ENCODE measurements at places on chromosomes 16 and 17. TPM values are rescaled to one million over a fixed set of nuclear protein-coding genes. Genes with fewer than 3 reads are reported as not detected.

The PYDC1 gene
- not detected for total RNA-seq

The CTF1 gene
- 2.4 TPM for total RNA-seq

The PGS1 gene
- total RNA-seq: 55.2 TPM

The IRX5 gene
- total RNA-seq: 27.7 TPM

The MT1H gene
- not detected for total RNA-seq

The ODAD4 gene
- 0.98 TPM for total RNA-seq

The AIPL1 gene
- not detected for total RNA-seq

DNA sequence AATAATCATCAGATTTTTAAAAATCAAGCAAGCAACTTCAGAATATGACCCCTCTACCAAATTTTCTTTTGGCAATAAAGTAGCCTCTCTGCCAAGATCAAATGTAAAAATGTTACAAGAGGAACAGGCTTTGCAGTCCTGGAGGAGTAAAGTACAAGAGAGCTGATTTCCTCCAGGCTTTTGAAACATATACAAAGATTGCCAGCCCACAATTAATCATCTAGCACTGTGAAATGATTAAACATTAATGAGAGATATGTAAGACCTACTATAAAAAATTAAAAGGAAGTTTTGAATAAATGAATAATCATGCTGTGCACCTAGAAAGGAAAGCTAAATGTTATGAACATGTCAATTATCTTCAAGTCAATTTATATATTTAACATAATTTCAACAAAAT, 26.3 kb downstream of the TXNDC11 start:
- H3K36me3 ChIP-seq: no peaks in the 10 kb centered on the region
- no peak overlapping the region for H3K27ac ChIP-seq
- H3K4me1 ChIP-seq: no peaks in the 10 kb centered on the region
- H3K27me3 ChIP-seq: no peaks in the 10 kb centered on the region
- H3K4me3 ChIP-seq: no peak overlapping the region
- no peak for DNase-seq

- H3K4me3 ChIP-seq: no peak overlapping the region
- H3K4me1 ChIP-seq: no peaks in the 10 kb centered on the region
- DNase-seq: no peak
- no peaks in the 10 kb centered on the region for H3K27me3 ChIP-seq
- no peak overlapping the region for H3K27ac ChIP-seq
These were observed 507.7 kb downstream of the MAF start for GRCh38 chr16:79092846-79093245.

- no peaks in the 10 kb centered on the region for H3K36me3 ChIP-seq
- H3K27me3 ChIP-seq: no peaks in the 10 kb centered on the region
- H3K4me3 ChIP-seq: no peak overlapping the region
- H3K4me1 ChIP-seq: peaks cover 19% of the 10 kb centered on the region
- no peak overlapping the region for H3K27ac ChIP-seq
These were observed 25.8 kb downstream of the ADCY9 start for GRCh38 chr16:4090351-4090851.

- no peak overlapping the region for H3K4me3 ChIP-seq
- no peaks in the 10 kb centered on the region for H3K27me3 ChIP-seq
- no peak overlapping the region for H3K27ac ChIP-seq
- no peaks in the 10 kb centered on the region for H3K4me1 ChIP-seq
- H3K36me3 ChIP-seq: no peaks in the 10 kb centered on the region
These were observed 841.5 kb downstream of the CDH11 start for GRCh38 chr16:64280317-64280716.

DNA sequence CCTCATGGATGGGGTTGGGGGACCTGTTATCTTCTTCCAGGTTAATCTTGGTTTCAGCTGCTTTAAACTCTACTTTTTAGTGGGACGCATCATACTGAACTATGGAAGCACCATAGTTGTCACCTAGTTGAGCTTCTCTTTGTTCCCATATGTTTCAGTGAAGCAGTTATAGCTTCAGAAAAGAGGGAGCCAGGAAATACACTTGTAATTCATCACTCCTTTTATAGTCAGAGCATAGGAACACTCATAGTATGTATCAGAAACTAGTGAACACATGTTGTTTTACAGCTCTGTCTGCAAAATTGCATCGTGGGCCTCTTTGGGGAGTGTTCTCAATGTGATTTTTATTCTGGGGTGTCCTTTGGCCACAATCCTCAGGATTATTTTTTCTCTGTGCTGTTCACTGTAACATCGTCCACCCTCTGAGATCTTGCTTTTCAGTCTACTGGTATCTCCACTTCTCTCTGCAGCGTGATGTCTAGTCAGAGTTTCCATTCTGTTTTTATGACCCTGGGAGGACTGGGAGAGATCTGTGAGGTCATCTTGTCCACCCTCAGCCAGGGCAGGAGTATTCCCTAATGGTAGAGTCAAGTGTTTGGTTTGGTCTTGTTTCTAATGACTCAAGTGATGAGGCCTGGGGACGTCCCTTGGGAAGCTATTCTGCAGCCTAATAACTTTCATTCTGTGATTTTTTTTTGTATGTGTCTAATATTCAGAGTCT, 585.4 kb downstream of the WWOX start:
- no peak for DNase-seq
- H3K36me3 ChIP-seq: no peaks in the 10 kb centered on the region
- H3K4me3 ChIP-seq: no peak overlapping the region
- H3K4me1 ChIP-seq: peaks cover 8% of the 10 kb centered on the region
- no peak overlapping the region for H3K27ac ChIP-seq
- H3K27me3 ChIP-seq: no peaks in the 10 kb centered on the region

GRCh38 chr17:37450112-37450511, 39.6 kb upstream of the DUSP14 start:
- no peaks in the 10 kb centered on the region for H3K27me3 ChIP-seq
- peak overlapping the region; percentile 46 for H3K27ac ChIP-seq
- peaks cover 17% of the 10 kb centered on the region for H3K4me1 ChIP-seq
- H3K4me3 ChIP-seq: no peak overlapping the region

GRCh38 chr16:2467528-2468232, 3.4 kb upstream of the NTN3 start:
- H3K27ac ChIP-seq: peak overlapping the region; percentile 55
- peak; percentile 75 for DNase-seq
- peaks cover 27% of the 10 kb centered on the region for H3K4me1 ChIP-seq
- no peaks in the 10 kb centered on the region for H3K27me3 ChIP-seq

DNA sequence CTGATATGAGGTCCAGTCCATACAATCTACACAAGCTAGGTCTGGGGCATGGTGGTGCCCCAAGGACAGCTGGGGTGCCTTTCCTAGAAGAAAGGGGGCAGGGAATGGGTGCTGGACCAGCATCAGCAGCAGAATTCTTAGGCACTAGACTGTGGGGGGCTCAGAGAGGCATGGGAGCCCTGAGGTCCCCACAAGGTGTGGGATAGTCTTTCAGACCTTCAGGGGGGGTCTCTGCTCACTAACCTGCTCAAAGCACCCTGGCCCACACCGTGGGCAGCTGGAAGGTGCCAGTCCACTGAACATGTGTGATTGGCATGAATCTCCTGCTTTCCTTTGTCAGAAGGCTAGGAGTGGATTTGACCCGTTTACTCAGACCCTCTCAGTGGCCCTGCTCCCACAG, 26.1 kb upstream of the C16orf78 start:
- DNase-seq: no peak
- H3K27ac ChIP-seq: no peak overlapping the region
- no peaks in the 10 kb centered on the region for H3K27me3 ChIP-seq
- no peaks in the 10 kb centered on the region for H3K4me1 ChIP-seq
- no peaks in the 10 kb centered on the region for H3K36me3 ChIP-seq
- no peak overlapping the region for H3K4me3 ChIP-seq

- H3K27ac ChIP-seq: peak overlapping the region; percentile 79
- H3K36me3 ChIP-seq: peaks cover 1% of the 10 kb centered on the region
- H3K4me3 ChIP-seq: peak overlapping the region; percentile 52
- H3K27me3 ChIP-seq: no peaks in the 10 kb centered on the region
- DNase-seq: no peak
These were observed 1.7 kb downstream of the CRAMP1 start for GRCh38 chr16:1613728-1614455.

DNA sequence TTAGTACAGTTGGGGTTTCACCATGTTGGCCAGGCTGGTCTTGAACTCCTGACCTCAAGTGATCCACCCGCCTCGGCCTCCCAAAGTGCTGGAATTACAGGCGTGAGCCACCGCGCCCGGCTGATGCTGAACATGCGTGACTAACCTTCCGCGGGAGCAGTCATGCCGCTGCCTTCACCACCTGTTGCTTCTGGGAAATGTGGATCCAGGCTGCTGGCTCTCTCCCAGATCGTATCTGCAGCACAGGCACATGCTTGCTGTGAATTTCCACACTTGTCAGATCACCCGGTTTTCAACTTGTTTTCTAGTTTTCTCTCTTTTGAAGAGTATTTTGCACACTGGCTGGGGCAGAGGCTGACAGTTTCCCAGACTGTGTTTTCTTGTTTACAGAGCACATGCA, 97.9 kb downstream of the ADCY9 start:
- H3K27me3 ChIP-seq: no peaks in the 10 kb centered on the region
- no peak for DNase-seq
- no peaks in the 10 kb centered on the region for H3K36me3 ChIP-seq
- no peak overlapping the region for H3K4me3 ChIP-seq
- H3K4me1 ChIP-seq: peaks cover 41% of the 10 kb centered on the region
- H3K27ac ChIP-seq: peak overlapping the region; percentile 81

DNA sequence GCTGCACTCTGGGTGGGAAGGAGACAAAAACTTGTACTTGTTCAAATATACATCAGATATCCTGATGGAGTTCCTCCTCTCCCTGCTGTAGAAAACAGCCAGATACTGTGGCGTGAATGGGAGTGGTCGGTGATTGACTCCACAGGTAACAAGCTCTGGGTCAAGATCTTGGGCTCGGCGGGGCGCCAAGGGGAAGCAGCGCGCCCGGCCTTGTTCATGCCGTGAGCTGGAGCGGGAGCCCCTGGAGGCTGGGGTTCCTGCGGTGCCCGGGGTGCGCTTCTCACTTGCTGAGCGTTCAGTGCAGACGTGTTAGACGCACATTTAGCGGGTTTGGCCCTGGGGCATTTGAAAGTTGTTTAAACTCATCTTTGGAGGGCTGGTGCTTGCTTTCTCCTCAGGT, 44.4 kb downstream of the BANP start:
- H3K4me3 ChIP-seq: no peak overlapping the region
- no peaks in the 10 kb centered on the region for H3K27me3 ChIP-seq
- H3K27ac ChIP-seq: no peak overlapping the region
- H3K36me3 ChIP-seq: peaks cover 1% of the 10 kb centered on the region

- H3K36me3 ChIP-seq: no peaks in the 10 kb centered on the region
- DNase-seq: no peak
- H3K4me1 ChIP-seq: no peaks in the 10 kb centered on the region
- H3K4me3 ChIP-seq: no peak overlapping the region
- no peak overlapping the region for H3K27ac ChIP-seq
- no peaks in the 10 kb centered on the region for H3K27me3 ChIP-seq
These were observed 12.9 kb upstream of the TEKT3 start for GRCh38 chr17:15354256-15354655.

DNA sequence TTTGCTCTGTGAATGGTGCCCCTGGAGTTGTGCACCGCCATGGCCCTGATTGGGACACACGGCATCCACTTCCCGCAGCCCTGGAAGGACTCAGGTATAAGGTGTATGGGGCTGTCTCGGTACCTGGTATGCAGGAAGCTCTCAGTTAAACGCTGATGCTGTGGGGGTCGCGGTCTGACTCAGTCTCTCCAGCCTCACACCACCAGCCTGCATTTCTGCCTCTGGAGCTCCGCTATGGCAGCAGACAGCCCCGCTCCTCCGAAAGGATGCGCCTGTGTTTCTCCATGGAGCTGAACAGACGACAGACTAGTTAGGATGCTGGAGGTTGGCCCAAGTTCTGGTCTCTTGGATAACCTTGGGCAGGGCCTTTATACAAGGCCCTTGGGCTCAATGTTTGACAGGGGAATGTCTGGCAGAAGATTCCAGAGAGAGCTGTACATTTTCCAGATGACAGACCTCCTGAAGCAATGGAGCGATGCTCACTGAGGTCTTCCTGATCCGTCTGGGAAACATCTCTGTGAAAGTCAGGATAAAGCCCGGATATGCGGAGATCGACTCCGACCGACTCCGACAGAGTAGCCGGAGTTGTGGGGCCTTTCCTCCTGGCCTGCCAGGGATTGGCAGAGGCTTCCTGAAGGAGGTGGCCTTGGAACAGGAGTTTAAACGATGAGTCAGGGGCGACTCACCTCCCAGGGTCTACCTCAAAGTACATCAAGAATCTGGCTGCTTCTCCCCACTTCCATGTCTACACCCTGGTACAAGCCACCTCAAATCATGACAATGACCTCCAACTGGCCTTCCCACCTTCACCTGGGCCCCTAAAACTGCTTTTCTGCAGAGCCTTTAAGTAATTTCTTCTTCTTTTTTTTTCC, 21.9 kb upstream of the BCAR1 start:
- no peaks in the 10 kb centered on the region for H3K27me3 ChIP-seq
- no peak overlapping the region for H3K4me3 ChIP-seq
- 0 out of 2 replicates have a peak, but pooled peaks cover 4% of the 10 kb centered on the region for H3K4me1 ChIP-seq

GRCh38 chr16:89658221-89658879, 714 bp downstream of the SPATA33 start:
- H3K36me3 ChIP-seq: peaks cover 6% of the 10 kb centered on the region
- H3K27ac ChIP-seq: peak overlapping the region; percentile 94
- H3K4me1 ChIP-seq: no peaks in the 10 kb centered on the region
- H3K4me3 ChIP-seq: peak overlapping the region; percentile 99
- H3K27me3 ChIP-seq: no peaks in the 10 kb centered on the region

DNA sequence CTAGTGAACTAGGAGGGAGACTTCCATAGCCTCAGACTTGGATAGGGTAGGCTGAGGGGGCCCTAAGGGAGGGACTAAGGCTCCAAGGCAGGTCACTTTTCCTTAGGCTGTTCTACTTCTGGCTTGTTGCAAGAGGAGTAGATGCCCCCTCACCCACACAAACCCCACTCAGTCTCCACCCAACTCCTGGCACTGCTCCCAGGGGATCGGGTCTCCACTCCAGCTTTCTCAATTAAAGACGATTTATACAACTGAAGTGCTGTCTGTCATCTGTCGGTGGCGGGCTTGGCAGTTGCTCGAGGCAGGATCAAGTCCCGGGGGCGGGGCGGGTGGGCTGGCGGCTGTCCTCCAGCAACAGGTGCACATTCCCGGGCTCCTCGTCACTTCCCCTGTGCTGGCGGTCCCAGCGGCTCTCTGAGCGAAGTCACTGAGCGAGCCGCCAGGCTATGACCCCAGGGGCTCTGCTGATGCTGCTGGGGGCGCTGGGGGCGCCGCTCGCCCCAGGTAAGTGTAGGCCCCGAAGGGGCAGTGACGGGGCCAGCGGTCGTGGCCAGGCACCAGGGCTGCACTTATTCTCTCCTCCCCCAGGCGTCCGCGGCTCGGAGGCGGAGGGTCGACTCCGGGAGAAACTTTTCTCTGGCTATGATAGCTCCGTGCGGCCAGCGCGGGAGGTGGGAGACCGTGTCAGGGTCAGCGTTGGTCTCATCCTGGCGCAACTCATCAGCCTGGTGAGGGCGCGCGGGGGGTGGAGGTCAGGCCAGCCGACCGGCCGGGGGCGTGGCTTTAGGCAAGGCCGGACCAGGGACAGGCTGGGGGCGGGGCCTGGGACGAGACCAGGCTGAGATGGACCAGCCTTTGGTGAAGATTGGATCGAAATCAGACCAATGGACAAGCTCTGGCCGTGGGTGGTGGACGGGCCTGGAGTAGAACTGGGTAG, at the start of gene CHRNB1:
Gene CHRNB1, plus strand, starts transcription at position 380 of the 937 bp plus-strand sequence. Its CDS starts 67 bp downstream, at position 447.
- no peaks in the 10 kb centered on the region for H3K36me3 ChIP-seq
- no peaks in the 10 kb centered on the region for H3K27me3 ChIP-seq
- peak; percentile 36 for DNase-seq
- H3K4me1 ChIP-seq: no peaks in the 10 kb centered on the region

Measured in Caco-2 (cell line).